AG09309 (cell line): ENCODE measurements at places on chromosomes 1 and 21.

DNA sequence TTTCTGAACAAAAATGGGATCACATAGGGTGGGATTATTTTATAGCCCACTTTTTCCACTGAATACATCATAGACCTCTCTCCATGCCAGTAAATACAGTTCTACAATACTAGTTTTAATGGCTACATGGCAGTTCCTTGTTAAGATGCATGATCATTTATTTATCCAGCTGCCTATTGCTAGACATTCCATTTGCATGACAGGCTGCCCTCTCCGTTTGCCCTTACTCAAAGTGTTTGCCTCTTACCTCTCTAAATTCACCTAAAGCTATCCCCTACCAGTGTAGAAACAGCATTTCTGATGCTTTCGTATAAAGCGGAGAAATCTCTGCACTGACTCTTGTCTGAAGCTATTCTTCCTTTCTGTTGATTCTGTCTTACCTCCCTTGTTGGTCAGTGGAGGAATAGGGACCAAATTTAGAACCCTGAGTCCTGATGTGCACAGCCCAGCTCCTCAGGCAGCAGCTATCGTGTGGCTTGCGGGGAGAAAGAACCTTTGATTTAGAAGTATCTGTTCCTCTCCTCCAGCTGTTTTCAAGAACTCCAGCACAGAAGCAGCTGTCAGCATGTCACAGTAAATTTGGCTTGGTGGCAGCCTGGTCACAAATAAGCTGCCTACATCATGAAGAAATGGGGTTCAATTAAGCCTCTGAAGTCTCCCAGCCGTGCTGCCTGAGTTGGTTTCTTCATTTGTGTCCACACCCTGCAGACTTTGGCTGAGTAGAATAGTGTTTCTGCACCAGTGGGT lies 337.3 kb downstream of the PRDM2 start:
- no peak for DNase-seq

DNA sequence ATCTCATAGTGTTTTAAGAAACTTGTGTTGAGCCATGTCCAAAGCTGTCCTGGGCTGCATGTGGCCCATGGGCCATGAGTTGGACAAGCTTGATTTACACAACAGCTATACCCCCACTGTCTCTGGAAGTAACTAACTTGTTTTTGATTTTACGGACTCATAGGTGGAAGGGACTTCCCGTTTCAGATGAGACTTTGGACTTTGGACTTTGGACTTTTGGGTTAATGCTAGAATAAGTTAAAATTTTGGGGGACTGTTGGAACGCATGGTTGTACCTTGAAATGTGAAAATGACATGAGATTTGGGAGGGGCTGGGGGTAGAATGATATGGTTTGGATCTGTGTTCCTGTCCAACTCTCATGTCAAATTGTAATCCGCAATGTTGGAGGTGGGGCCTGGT lies 52.6 kb upstream of the ZSWIM5 start:
- no peak for DNase-seq

GRCh38 chr1:92756537-92756936 lies 28.4 kb downstream of the EVI5 start:
- DNase-seq = no peak

DNA sequence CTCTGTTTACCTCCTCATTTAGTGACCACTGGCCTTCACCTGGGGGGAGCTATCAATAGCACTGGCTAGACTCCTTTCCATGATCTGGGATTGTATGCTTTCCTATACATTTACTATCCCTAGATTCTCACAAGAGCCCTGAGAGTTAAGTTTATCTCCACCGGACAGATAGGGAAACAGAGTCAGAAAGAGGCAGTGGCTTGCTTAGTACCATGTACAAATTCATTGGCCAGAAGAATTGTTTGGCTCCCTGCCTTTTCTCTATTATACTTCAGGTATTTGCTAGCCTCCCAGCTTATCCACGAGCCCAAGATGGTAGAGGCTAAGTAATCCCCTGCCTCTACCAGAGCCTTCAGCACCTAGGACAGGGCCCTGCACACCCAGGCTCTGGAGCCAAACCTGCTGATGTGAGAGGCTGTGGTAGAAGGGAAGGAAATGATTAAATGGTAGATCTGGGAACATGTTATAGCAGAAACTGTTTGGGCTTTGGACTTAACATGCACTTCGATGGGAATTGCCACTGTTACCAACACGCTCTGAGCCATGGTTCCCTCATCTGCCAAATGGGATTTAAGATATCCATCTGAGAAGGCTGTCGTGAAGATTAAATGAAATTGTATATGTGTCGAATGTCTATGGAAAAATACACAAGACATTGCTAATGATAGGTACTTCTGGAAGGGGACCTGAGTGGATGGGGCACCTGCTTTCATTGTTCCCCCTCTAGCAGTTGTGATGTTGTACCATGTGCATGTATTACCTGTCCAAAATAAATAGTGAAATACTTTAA lies 3.1 kb upstream of the BLACAT1 start:
- DNase-seq = no peak

DNA sequence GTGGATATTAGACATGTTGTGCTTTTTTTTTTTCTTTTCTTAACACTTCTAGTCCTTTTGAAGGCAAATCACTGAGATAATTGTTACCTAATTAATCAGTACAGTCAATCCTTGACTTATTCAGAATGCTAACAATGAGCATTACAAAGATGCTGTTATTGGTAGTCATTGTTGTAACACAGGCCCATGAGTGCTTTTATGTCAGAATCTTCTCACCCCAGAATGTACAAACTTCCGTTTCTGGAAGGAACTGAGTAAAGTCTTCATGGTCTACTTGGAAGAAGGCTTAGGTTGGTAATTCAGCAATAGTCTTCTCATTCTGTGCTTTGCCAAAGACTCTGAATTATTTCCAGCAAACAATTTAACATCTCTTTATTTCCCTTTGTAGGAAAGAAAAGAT lies 3.1 kb downstream of the KCNK1 start:
- DNase-seq = no peak

GRCh38 chr21:41363370-41364270 lies 1.8 kb downstream of the MX2 start:
- no peak for DNase-seq

DNA sequence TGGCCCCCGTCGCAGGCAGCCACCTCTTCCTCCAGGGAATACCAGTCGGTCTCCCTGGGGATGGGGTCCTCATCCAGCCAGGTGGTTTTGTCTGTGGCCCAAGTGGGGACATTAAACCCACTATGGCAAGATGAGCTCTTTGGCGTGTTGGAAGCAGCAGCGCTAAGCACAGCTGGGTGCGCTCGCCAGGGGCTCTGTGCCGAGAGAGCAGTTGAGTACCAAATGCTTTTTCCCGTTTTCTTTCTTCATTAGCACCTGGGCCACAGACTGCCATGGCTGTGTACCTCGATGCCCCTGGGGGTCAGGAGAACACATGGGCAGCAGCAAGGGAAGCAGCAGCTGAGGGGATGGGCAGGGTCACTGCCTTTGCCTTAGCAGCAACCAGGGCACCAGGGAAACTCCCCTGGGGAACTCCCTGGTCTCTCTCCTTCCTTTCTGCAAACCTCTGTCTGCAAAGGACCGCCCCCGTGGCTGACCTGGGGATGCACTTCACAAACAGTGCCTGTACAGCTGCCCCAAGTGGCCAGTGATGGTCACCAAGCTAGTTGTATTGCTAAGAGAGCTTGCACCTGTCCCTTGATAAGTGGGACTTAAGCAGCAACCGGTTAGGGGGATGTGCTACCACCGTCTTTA lies 31.1 kb downstream of the EDARADD start:
- DNase-seq = no peak

DNA sequence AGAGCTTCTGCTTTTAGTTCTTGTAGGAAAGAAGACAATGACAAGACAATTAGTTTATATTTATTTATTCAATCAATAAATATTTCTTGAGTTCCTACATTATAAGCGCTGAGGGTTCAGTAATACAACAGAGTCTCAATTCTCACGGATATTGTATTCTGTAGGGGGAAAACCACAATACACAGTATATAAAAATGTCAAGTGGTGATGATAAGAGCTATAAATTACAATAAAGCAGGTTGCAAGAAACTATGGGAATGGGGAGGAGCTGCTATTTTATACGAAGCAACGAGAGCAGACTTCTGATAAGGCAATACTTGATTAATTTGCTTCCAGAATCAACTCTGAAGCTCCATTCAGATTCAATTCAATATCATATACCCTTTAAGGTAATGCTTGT lies 10.6 kb upstream of the XCL1 start:
- DNase-seq = no peak

- no peak for DNase-seq
Measured at GRCh38 chr1:98931128-98931835, 73.4 kb downstream of the PLPPR5 start.

GRCh38 chr21:42025376-42026081 lies 15.4 kb upstream of the ZBTB21 start:
- peak; percentile 75 for DNase-seq
